ENCODE measurements at places on chromosomes 2 and 18.

- no peak for DNase-seq
These were observed 114.8 kb downstream of the GAREM1 start for GRCh38 chr18:32355896-32356295.

DNA sequence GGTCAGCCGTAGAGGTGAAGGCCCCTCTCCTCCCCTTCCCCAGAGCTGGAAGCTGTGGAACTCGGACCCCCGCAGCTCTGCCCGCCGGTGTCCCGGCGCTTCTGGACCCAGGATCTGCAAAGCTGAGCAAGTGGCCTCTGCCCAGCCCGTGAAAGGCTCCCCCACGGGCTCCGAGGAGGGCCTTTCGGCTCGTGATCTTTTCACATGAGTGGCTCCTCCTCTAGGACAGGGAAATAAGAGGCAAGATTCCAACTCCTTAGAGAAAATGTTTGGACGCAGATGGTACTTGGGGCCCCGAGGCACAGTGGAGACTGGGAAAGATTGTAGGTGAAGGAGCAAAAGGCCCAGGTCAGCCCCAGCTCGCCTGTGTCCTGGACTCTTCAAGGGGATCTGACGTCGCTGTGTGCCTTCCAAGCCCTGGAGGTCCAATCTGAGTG is 48.2 kb upstream of the SP3 start:
- peak; percentile 72 for DNase-seq

- DNase-seq: no peak
These were observed 51.6 kb upstream of the FHL2 start for GRCh38 chr2:105450471-105450870.

- no peak for DNase-seq
These were observed 8.8 kb upstream of the FECH start for GRCh38 chr18:57595347-57595746.

DNA sequence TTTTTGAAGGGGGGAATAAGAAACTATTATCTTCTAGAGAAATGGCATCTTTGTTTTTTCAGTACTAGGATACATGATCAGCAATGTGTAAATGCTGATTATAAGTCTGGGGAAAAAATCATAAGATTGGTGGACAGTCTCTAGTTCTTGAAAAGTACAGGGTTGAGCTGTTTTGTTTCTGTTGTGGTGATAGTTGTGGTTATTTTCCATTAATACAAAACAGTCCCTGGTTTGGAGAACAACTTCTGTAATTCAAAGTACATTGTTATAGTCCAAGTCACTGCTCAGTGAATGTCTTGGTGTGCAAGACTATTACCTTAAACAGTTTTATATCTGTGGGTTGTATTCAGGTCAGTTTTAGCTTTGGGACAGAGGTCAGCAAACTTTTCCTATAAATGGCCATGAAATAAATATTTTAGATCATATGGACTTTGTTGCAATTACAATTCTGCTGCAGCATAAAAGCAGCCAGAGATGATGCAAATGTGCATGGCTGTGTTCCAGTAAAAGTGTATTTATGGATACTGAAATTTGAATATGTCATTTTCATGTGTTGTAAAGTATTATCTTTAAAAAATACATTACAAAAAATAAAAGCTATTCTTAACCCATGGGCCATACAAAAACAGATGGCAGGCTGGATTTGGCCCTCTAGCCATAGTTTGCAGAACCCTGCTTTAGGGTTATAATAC is 111.0 kb downstream of the CERS6 start:
- DNase-seq: no peak

- DNase-seq: no peak
These were observed 87.8 kb upstream of the ERBB4 start for GRCh38 chr2:212626371-212626918.

- DNase-seq: no peak
These were observed 87.6 kb downstream of the TTC27 start for GRCh38 chr2:32715391-32715841.

- no peak for DNase-seq
These were observed 293.9 kb upstream of the DCC start for GRCh38 chr18:52045946-52046675.

- DNase-seq: no peak
These were observed 89.6 kb upstream of the PKDCC start for GRCh38 chr2:41958251-41958650.

GRCh38 chr2:46976556-46977279 is 61.1 kb upstream of the MCFD2 start:
- DNase-seq: no peak

DNA sequence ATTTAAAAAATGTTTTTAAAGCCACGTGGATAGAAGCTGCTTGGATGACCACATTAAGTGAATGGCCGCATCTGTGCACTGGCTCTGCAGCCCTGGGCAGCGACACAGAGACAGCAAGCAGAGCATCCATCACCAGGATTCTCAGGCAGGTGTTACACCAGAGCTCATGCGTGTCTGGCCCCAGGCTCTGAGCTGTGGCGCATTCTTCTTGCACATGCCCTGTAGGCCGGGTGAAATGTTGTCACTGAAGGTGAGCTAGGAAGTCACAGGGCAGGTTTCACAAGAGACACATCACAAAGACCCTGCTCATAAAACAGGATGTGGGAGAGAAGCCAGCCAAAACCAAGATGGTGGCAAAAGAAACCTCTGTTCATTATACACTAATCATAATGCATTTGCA is 8.4 kb upstream of the PXDN start:
- DNase-seq: no peak

- DNase-seq: peak; percentile 74
These were observed 2036.5 kb upstream of the CELF4 start for GRCh38 chr18:39602131-39602530.

GRCh38 chr2:113973810-113974209 is 83.9 kb downstream of the ACTR3 start:
- DNase-seq: peak; percentile 74

DNA sequence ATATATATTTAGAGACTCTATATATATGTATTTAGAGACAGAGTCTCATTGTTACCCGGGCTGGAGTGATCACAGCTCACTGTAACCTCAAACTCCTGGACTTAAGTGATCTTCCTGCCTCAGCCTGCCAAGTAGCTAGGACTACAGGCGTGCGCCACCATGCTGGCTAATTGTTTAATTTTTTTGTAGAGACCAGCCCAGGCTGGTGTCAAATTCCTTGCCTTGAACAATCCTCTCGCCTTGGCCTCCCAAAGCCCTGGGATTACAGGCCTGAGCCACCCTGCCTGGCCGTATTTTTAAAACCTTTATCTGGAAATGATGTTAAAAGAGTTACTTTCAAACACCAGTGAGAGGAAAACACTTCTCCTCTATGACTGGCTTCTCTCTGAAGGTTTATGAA is 30.9 kb upstream of the PGAP1 start:
- no peak for DNase-seq

- DNase-seq: no peak
These were observed 1548.8 kb upstream of the LRRTM1 start for GRCh38 chr2:81853341-81853740.

- DNase-seq: no peak
These were observed 334.1 kb downstream of the GBX2 start for GRCh38 chr2:235833971-235834620.

- no peak for DNase-seq
These were observed 163.8 kb downstream of the WDPCP start for GRCh38 chr2:63424329-63425078.

- no peak for DNase-seq
These were observed 864.7 kb downstream of the TRIB2 start for GRCh38 chr2:13581471-13581870.

DNA sequence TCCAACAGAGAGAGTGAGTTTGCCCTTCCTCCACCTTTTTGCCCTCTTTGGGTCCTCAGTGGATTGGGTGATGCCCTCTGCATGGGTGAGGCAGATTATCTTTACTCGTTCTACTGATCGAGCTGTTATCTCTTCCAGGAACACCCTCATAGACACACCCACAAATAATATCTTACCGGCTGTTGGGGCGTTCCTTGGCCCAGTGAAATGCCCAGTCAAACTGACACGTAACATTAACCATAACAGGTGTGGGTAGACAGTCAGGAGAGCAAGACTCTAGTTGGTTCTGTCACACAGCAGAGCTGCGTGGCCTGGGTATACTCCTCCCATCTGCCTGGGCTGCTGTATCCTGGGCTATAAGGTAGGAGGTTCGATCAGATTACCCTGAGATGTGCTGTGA is 144.1 kb downstream of the AGAP1 start:
- DNase-seq: no peak

DNA sequence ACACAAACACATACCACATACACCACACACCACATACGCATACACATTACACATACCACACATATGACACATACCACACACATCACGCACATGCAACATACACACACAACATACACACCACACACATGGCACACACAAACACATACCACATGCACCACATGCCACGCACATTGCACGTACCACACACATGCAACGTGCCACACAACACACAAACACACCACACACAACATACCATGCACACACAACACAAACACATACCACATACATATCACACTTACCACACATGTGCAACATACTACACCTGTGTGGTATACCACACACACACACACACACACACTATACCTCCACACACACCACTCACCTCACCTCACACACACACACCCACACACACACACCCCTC is 15.0 kb downstream of the TMEM177 start:
- DNase-seq: no peak

- peak; percentile 83 for DNase-seq
These were observed 55.0 kb downstream of the PKDCC start for GRCh38 chr2:42102591-42103450.

DNA sequence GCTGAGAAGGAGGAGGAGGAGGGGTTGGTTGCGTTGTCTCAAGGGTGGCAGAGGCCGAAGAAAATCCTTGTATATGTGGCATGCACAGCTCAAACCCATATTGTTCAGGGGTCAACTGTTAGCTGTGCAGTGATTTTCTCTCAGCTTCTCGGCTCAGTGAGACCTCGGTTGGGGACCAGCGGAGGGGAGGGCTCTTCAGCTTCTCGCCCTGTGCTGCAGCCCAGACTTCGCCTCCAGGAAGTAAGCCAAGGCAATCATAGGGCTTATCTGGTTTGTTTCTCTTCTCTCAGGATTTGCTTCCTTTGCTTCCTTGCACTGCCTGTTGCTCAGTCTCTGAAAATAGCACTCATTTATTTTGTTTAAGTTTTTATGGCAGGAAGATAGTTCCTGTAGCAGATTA is 85.5 kb downstream of the SOWAHC start:
- peak; percentile 56 for DNase-seq

DNA sequence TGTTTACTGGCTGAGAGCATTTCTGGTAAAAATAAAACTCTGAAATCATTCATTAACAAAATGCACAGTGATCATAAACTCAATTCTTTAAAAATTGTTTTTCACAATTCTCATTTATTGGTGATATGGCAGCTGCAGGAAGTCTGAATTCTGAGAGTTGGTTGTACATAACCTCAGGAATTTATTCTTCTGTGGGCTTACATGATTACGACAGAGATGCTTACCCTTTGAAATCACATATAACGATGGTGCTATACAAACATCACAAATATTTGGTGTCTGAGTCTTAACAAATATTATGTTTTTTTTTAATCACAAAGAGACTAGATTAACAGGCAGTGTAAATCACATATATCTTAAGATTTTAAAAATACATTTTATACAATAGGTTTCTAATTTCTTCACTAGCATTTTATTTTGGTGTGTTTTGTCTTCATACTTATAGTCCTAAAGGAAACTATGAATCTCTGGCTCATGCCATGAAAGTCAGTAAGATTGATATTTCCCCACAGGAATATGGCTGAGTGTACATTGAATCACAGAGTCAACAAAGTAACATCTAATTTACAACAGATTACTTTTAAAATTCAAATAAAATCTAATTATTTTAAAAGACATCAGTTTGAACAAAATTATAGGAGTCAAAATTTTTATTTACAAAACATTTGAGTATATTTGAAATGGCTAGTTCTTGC is 318.8 kb upstream of the THUMPD2 start:
- no peak for DNase-seq

DNA sequence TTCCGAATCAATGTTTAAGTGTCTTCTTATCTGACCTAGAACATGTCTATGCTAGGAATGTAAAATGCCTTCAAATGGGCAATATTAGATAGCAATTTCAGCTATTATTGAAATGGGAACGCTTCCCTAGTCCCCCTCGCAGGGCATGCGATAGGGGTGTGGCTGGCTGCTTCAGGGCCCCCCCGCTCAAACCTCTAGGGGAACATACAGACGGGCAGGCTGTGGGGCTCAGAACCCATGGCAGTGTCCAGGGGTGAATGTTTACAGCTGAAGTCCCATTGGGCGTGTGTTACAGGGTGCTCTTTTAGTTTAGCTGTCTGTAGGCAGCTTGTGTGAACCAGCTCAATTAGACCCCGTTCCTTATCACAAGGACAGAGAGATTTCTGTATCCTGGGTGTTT is 315.9 kb downstream of the DSEL start:
- no peak for DNase-seq

- peak; percentile 68 for DNase-seq
These were observed 53.4 kb downstream of the THADA start for GRCh38 chr2:43542285-43542933.

GRCh38 chr2:39435234-39435633 is 1.9 kb downstream of the MAP4K3 start:
- peak; percentile 57 for DNase-seq

DNA sequence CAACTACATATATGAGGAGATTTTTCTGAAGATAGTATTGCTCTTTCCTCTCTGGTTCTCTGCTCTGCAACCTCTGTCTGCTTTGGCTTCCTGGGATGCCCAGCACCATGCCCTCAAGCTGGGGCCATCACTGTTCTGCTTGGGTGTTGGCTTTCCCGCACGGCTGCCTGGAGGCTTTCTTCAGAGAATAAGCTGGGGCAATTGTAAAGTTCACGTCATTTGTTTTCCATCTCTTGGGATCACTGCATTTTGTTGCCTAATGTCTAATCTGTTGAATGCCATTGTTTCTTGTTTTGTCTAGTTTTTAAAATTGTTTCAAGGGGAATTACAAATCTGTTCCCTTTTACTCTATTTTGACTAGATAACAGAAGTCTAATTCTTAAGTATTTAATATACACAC is 437.3 kb upstream of the NRP2 start:
- DNase-seq: no peak

GRCh38 chr2:11891671-11892440 is 145.4 kb downstream of the LPIN1 start:
- DNase-seq: peak; percentile 53

- no peak for DNase-seq
These were observed 226.5 kb upstream of the MMADHC start for GRCh38 chr2:149814049-149814448.

GRCh38 chr18:75474332-75474731 is 46.8 kb upstream of the SMIM21 start:
- DNase-seq: no peak

DNA sequence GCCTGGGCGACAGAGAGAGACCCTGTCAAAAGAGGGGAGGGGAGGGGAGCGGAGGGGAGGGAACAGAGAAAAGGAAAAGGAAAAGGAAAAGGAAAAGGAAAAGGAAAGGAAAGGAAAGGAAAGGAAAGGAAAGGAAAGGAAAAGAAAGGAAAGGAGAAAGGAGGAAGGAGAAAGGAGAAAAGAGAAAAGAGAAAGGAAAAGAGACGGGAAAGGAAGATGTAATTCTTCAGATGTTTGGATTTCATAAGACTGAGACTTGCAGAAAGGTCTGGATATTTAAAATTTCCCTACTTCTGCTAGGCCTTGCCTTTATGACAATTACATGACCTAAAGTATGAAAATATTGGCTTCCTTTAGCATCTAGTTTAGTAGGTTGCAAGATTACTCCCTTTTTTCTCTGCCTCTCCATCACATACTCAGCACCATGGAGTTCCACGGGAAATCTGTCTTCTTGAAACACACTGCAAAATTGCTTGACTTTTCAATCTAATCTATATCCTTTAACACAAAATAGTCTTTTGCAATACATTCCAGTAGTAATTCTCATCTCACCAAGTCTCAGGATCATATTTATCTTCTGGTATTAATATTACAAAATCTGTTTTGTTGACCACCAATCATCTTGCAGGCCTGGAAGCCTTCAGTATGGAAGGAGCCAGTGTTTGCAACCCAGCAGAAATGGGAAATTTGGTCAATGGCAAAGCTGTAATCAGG is 383.5 kb downstream of the ZEB2 start:
- no peak for DNase-seq

All from eye (tissue), 1 donor.